ENCODE measurements at places on chromosomes 4 and X.

- DNase-seq, result no peak
Measured at GRCh38 chrX:21764008-21764407, 6.1 kb upstream of the SMPX start.

- DNase-seq, result no peak
Measured at GRCh38 chr4:165150545-165150944, 37.9 kb upstream of the TMEM192 start.

GRCh38 chr4:52952540-52952939 lies 90.4 kb downstream of the RASL11B start:
- no peak for DNase-seq

- DNase-seq, result no peak
Measured at GRCh38 chr4:174265916-174266315, 17.6 kb downstream of the FBXO8 start.

- no peak for DNase-seq
Measured at GRCh38 chr4:115233600-115233999, 120.2 kb upstream of the NDST4 start.
